ENCODE measurements at places on chromosomes 7 and 10. TPM values are rescaled to one million over a fixed set of nuclear protein-coding genes. Genes with fewer than 3 reads are reported as not detected.

DNA sequence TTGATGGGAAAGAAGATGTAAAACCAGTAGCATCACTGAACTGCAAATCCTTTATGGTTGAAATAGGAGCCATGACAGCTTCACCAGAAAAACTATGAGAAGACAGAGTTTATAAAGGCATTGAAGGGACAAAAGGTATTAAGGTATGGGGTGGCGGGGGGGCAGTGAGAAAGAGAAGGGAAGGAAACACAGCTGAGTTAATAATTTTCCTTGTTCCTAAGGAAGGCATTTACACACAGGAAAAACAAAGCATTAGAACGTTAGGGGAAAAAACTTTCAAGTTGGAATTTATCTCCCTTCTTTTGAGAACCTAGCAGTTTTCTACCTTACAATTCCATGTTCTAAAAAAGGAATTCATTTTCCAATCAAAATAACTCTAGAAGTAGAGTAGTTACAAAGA, 4.4 kb downstream of the LARP4B start:
- H3K27ac ChIP-seq, result no peak overlapping the region
- no peak overlapping the region for H3K4me3 ChIP-seq
- H3K4me1 ChIP-seq, result peaks cover 36% of the 10 kb centered on the region
- peaks cover 37% of the 10 kb centered on the region for H3K36me3 ChIP-seq
- no peaks in the 10 kb centered on the region for H3K27me3 ChIP-seq

GRCh38 chr7:54596747-54597146, 54.6 kb downstream of the VSTM2A start:
- peaks cover 40% of the 10 kb centered on the region for H3K4me1 ChIP-seq
- H3K4me3 ChIP-seq, result peak overlapping the region; percentile 32
- H3K27ac ChIP-seq, result peak overlapping the region; percentile 88
- no peaks in the 10 kb centered on the region for H3K27me3 ChIP-seq

DNA sequence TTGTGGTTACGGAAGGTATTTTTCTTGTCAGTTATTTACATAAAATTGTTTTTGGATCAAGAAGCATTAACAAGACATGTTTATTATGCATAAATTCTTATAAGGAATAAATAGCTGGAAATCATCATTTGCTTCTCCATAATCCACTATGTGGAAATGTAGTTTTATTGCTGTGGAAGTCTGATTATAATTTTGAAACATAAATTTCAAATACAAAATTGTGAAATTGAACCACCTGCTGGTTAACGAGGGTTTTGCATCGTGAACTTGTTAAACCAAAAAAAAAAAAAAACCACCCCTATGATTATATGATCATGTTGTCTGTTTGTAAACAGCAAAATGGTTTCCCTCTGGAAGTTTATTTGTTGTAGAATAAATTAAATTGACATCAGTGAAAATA, 25.9 kb downstream of the ABRAXAS2 start:
- H3K4me1 ChIP-seq, result no peaks in the 10 kb centered on the region
- H3K27ac ChIP-seq, result no peak overlapping the region
- peak; percentile 76 for DNase-seq

- H3K27me3 ChIP-seq, result no peaks in the 10 kb centered on the region
- DNase-seq, result no peak
- H3K36me3 ChIP-seq, result no peaks in the 10 kb centered on the region
- no peak within 1 kb of the TSS for H3K27ac ChIP-seq
These were observed at the start of gene SFTPA2 for GRCh38 chr10:79560160-79560709. Gene SFTPA2 (minus strand): TSS chr10:79560407. CDS start chr10:79559483, 924 bp downstream.

GRCh38 chr10:6411436-6411835, 168.6 kb downstream of the PRKCQ start:
- no peak overlapping the region for H3K27ac ChIP-seq
- H3K36me3 ChIP-seq, result no peaks in the 10 kb centered on the region
- no peaks in the 10 kb centered on the region for H3K27me3 ChIP-seq
- H3K4me3 ChIP-seq, result no peak overlapping the region

DNA sequence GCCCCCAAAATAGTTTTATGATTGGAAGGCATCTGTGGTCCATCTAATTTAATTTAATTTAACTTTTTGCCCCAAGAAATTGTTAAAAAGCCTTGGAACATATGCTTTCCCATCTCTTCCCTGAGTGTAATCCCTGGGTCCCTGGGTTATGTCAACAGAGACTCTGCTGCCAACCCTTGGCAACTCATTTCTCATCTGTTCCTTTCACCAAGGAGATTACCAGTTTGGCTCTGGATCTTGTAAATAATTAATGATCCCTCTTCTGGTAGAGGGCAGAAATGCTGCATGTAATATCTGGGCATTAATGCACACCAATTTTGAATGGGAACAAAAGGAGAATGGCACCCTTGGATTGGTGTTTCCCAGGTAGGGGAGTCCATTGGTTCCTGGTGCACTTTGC, 514.2 kb downstream of the CCSER2 start:
- no peak overlapping the region for H3K4me3 ChIP-seq
- H3K27me3 ChIP-seq, result no peaks in the 10 kb centered on the region
- no peak overlapping the region for H3K27ac ChIP-seq

GRCh38 chr7:45324683-45325237, 167.2 kb downstream of the RAMP3 start:
- no peak for DNase-seq
- H3K4me1 ChIP-seq, result no peaks in the 10 kb centered on the region
- H3K36me3 ChIP-seq, result no peaks in the 10 kb centered on the region
- no peak overlapping the region for H3K27ac ChIP-seq
- H3K27me3 ChIP-seq, result no peaks in the 10 kb centered on the region
- no peak overlapping the region for H3K4me3 ChIP-seq

GRCh38 chr7:50085344-50085743, 7.7 kb downstream of the ZPBP start:
- peaks cover 3% of the 10 kb centered on the region for H3K4me1 ChIP-seq
- DNase-seq, result no peak
- no peaks in the 10 kb centered on the region for H3K36me3 ChIP-seq
- no peak overlapping the region for H3K27ac ChIP-seq
- H3K27me3 ChIP-seq, result no peaks in the 10 kb centered on the region
- no peak overlapping the region for H3K4me3 ChIP-seq

GRCh38 chr10:80684259-80684658, 146.6 kb downstream of the SH2D4B start:
- H3K4me1 ChIP-seq, result no peaks in the 10 kb centered on the region
- no peak overlapping the region for H3K4me3 ChIP-seq
- no peaks in the 10 kb centered on the region for H3K27me3 ChIP-seq
- no peaks in the 10 kb centered on the region for H3K36me3 ChIP-seq
- no peak overlapping the region for H3K27ac ChIP-seq

- no peaks in the 10 kb centered on the region for H3K27me3 ChIP-seq
- H3K27ac ChIP-seq, result no peak overlapping the region
- H3K36me3 ChIP-seq, result no peaks in the 10 kb centered on the region
These were observed 86.7 kb downstream of the GFRA1 start for GRCh38 chr10:116186273-116186672.

DNA sequence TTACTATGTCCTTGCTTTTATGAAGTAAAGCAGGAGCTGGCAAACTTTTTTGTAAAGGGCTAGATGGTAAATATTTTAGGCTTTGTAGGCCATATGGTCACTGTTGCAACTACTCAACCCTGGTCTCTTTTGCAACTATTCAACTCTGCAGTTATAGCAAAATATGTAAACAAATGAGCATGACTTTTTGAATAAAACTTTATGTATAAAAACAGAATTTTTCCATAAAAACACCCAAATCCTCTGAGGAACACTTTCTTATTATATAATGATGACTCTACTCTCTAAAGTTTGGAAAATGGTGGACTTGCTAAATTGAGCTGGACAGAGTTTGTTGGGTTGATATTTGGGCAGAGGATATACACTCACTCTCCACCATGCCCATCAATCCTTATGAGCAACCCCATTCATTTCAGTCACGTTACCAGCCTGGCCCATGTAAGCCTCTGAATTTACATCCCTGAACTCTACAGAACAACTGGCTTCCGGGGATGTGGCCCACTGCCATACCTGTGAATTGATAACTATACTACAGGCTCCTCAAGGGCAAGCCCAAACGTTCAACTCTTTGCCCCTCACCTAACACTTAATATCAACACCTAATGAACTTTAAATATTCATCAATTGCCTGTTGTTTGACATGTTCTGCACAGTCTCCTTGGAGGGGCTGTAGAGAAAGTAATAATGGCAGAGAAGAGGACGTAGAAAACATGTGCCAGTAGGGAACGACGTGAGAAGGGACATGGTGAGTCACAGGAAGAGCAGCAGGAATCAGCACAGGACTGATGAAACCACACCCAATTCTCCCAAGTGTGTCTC, 37.6 kb downstream of the SGMS1 start:
- no peaks in the 10 kb centered on the region for H3K36me3 ChIP-seq
- no peak overlapping the region for H3K27ac ChIP-seq
- DNase-seq, result no peak
- no peaks in the 10 kb centered on the region for H3K4me1 ChIP-seq
- H3K27me3 ChIP-seq, result no peaks in the 10 kb centered on the region
- H3K4me3 ChIP-seq, result no peak overlapping the region

DNA sequence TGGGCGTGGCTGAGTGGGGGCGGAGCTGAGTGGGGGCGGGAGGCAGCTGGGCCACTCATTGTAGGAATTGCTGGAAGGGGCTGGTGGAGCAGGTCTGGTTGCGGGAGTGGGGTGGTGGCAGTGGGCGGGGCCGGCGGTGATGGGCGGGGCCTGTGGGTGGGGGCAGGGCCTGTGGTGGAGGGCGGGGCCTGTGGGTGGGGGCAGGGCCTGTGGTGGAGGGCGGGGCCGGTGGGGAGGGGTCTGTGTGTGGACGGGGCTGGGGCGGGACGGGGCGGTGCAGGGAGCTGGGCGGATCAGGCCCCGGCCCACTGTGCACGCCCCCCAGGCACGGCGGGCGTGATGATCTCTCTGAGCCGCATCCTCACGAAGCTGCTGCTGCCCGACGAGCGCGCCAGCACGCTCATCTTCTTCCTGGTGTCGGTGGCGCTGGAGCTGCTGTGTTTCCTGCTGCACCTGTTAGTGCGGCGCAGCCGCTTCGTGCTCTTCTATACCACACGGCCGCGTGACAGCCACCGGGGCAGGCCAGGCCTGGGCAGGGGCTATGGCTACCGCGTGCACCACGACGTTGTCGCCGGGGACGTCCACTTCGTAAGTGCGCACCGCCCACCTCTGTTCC, 14.0 kb downstream of the SLC29A4 start:
- no peaks in the 10 kb centered on the region for H3K36me3 ChIP-seq
- DNase-seq, result peak; percentile 43
- H3K4me3 ChIP-seq, result no peak overlapping the region
- no peaks in the 10 kb centered on the region for H3K4me1 ChIP-seq

DNA sequence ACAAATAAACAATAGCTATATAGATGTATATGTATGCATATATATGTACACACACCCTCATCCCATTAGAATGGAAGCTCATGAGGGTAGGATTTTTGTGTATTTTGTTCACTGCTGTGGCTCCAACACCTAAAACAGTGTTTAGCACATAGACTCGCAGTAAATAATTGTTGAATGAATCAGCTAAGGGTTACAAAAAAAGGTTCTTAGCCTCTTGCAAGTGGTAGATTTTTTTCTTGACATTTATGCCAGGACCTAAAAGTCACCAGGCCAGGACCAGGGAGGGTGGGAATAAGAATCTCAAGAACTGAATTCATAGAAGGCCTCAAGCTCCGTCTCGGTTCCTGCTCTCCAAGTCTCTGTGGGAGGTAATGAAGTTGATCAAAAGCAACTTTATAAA, 82.5 kb upstream of the CAPZA2 start:
- DNase-seq, result no peak
- peaks cover 85% of the 10 kb centered on the region for H3K36me3 ChIP-seq
- H3K4me3 ChIP-seq, result no peak overlapping the region
- no peaks in the 10 kb centered on the region for H3K27me3 ChIP-seq
- H3K4me1 ChIP-seq, result peaks cover 24% of the 10 kb centered on the region

DNA sequence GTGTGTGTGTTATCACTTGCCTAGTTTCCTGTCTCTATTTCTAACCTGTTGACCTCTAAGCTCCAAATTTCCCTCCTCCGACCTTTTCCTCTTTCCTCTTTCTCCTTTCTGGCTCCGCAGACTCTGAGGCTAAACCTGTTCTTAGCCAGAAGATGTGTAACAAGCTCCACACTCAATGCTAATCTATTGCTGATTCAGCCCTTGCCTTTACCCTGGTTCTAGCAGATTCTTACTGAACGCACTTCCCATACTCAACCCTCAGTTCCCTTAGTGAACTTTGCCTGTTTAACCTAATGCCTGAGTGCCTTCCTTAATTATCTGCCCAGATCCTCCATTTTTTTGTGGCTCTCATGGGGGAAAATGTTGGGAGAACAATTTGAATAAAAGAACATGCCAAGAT, 30.0 kb upstream of the SGMS1 start:
- H3K27me3 ChIP-seq, result no peaks in the 10 kb centered on the region
- H3K4me3 ChIP-seq, result no peak overlapping the region
- no peaks in the 10 kb centered on the region for H3K36me3 ChIP-seq
- H3K4me1 ChIP-seq, result peaks cover 14% of the 10 kb centered on the region

- H3K4me1 ChIP-seq, result no peaks in the 10 kb centered on the region
- H3K27ac ChIP-seq, result no peak overlapping the region
- no peaks in the 10 kb centered on the region for H3K36me3 ChIP-seq
- no peak overlapping the region for H3K4me3 ChIP-seq
- H3K27me3 ChIP-seq, result no peaks in the 10 kb centered on the region
These were observed 11.7 kb downstream of the NUDT1 start for GRCh38 chr7:2253525-2254244.

- H3K27ac ChIP-seq, result peak overlapping the region; percentile 82
- DNase-seq, result peak; percentile 94
- H3K27me3 ChIP-seq, result no peaks in the 10 kb centered on the region
- H3K4me1 ChIP-seq, result peaks cover 70% of the 10 kb centered on the region
- no peaks in the 10 kb centered on the region for H3K36me3 ChIP-seq
These were observed 34.1 kb downstream of the LRRC20 start for GRCh38 chr10:70348228-70348850.

GRCh38 chr7:49483142-49483541, 290.3 kb upstream of the VWC2 start:
- H3K27ac ChIP-seq, result no peak overlapping the region
- no peak overlapping the region for H3K4me3 ChIP-seq
- H3K4me1 ChIP-seq, result peaks cover 3% of the 10 kb centered on the region
- DNase-seq, result peak; percentile 50
- no peaks in the 10 kb centered on the region for H3K27me3 ChIP-seq

GRCh38 chr10:68586606-68587305, 26.6 kb downstream of the TET1 start:
- H3K27ac ChIP-seq, result no peak overlapping the region
- H3K27me3 ChIP-seq, result no peaks in the 10 kb centered on the region
- no peak for DNase-seq
- no peak overlapping the region for H3K4me3 ChIP-seq

- no peak overlapping the region for H3K4me3 ChIP-seq
- H3K36me3 ChIP-seq, result no peaks in the 10 kb centered on the region
- no peaks in the 10 kb centered on the region for H3K27me3 ChIP-seq
- no peaks in the 10 kb centered on the region for H3K4me1 ChIP-seq
- H3K27ac ChIP-seq, result no peak overlapping the region
These were observed 287.5 kb downstream of the KCNMA1 start for GRCh38 chr10:77350134-77350533.

Gene CYTH3
- total RNA-seq, result 3.0 TPM

Gene TLX1
- not detected for total RNA-seq

Gene CCDC172
- not detected for total RNA-seq

Gene MKX
- total RNA-seq, result not detected

Gene UFSP1
- total RNA-seq, result 17.2 TPM

Gene CCDC136
- total RNA-seq, result 25.9 TPM

Gene EPO
- not detected for total RNA-seq

All from Karpas-422 (cell line).